ENCODE measurements at places on chromosomes 1 and 21. TPM values are rescaled to one million over a fixed set of nuclear protein-coding genes. Genes with fewer than 3 reads are reported as not detected.

DNA sequence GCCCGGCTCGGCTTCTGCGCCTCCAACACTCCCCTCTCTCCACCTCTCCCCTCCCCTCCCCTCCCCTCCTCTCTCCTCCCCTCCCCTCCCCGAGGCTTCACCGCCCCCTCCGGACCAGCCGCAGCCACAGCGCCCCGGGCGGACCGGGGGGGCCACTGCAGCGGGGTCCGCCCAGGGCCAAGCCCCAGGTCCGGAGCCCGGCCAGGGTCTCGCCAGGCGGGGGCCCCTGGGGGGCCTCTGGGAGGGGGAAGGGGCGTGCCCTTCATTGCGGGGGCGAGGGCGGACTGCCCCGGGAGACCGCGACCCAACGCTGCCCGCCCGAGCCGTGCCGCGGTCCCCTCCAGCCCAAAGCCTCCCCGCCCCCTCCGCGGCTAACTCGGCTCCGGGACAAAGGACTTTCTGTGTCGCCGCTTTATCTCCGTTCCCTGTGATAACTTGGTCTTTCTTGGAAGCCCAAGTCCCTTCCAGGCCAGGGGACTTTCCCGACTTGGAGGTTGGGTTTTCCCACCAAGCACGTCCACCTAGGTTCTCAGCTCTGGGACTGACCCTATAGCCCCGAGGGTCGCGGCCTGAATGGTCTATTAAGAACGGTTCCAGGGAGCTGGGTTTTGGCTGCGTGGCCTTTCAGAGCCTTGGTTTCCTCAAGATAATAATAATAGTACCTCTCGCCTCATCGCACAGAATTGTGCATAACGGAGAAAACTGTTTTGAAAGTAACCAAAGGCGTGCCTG, at the start of gene UBQLN4:
Gene UBQLN4, minus strand, starts transcription at position 31 of the 732 bp plus-strand sequence. CDS start 97 bp downstream, outside the sequence.
- peak; percentile 82 for DNase-seq

- peak; percentile 69 for DNase-seq
Observed at GRCh38 chr1:47568763-47569162, 130.9 kb downstream of the FOXD2 start.

DNA sequence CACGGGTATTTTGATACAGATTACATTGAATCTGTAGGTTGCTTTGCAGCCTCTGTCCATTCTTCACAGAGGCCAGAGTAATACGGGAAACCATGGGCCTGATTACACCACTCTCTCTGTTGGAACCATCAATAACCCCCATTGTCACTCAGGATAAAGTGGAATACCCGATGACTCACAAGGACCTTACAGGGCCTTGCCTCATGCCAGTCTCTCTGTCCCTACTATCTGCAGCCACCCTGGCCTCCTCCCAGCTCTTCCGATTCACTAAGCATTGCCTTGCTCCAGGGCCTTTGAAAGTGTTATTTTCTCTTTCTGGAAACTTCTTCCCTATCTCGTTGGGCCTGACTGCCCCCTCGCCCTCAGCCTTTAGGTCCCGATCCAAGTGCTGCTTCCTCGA, 61.7 kb downstream of the HMGB4 start:
- peak; percentile 52 for DNase-seq

GRCh38 chr1:108082738-108083562, 117.2 kb downstream of the SLC25A24 start:
- DNase-seq, result no peak

GRCh38 chr1:8252266-8252951, 65.5 kb upstream of the SLC45A1 start:
- no peak for DNase-seq

The TCHHL1 gene
- total RNA-seq, result not detected

The LCE1B gene
- not detected for total RNA-seq
